ENCODE measurements at places on chromosomes 4 and X.

DNA sequence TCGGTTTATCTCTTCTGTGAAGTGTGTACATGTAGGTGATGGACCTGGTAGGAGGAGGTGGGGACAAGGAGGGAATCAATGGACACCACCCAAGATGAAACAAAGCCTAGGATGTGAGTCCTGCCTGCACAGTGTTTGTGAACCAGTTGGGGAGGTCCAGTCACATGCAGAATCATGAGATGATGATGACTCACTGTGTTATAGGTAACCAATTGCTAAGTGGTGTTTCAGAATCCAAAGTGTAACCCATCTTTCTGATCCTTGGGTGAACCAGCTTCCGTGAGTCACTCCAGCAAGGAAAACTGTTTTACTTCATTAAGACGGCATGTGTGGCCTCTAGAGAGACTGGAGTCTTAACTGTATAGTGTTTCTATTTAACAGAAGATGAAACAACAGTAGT is 57.9 kb upstream of the HPF1 start:
- DNase-seq, result no peak

DNA sequence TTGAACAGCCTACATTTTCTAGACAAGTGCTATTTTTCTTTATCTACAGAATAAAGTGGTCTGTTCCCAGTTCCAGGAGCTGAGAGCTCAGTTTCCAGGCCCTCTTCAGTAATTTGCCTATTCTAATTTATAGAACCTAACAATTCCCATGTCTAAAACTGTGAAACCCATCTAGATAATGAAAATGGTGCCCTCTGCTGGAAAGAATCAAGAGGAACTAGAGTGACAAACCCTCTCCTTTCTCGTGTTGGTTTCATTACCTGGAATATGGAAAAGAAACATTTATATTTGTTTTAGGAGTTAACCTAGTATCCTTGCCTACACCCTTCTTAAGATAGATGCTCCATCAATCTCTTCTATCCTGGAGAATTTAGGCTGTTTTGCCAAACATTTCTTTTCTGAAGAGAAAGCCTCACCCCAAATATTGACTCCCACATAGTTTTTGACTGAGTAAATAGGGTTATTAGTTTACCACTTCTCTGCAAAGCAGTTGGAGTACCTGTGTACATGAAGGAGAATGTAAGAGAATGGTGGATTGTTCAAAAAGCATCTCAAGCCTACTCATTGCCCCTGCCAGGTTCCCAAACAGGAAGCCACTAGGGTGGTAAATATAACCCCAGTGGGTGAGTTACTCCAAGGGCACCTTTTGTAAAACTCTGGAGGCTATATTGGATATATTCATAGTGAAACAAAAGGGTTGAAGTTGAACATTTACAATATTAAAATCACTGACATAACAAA is 121.6 kb downstream of the RASL11B start:
- DNase-seq, result peak; percentile 22

- no peak for DNase-seq
These were observed 39.5 kb downstream of the TMEM154 start for GRCh38 chr4:152640058-152640921.

- DNase-seq, result no peak
These were observed 33.1 kb upstream of the EDNRA start for GRCh38 chr4:147447786-147448185.

- DNase-seq, result no peak
These were observed 159.6 kb upstream of the RBPJ start for GRCh38 chr4:26161030-26161824.

DNA sequence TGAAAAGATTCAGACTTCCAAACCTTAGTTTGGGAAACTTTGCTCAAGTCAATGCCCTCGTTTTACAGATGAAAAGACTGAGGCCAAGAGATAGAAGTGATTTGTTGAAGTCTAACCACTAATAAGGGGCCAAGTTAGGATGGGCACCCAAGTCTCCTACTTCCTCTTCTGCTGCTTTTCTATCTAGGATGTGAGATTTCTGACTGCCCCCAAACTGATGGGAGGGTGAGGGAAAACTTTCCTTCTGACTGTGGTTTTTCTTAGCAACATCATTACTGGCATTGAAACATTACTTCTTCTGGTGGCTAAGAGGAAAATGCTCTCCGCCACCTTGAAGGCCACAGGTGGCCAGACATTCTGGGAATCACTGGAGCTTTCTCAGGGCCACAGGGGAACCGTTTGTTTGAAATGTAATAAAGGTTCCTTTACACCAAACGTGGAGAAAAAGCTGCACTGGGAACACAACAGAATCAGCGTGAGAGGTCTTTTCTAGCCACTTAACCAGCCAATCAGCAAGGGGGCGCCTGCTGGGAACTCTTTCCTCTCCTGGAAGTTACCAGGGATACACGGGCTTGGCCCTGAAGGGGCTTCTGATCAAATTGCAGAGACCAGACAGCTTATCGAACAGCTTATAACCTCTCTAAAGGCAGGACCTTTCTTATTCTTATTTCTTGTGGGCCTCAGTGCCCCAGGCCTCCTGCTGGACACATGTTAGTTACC is 115.9 kb upstream of the TEX13D start:
- no peak for DNase-seq

- DNase-seq, result no peak
These were observed 40.6 kb upstream of the SORCS2 start for GRCh38 chr4:7151668-7152227.

GRCh38 chrX:35166023-35166422 is 223.4 kb downstream of the FAM47B start:
- no peak for DNase-seq

DNA sequence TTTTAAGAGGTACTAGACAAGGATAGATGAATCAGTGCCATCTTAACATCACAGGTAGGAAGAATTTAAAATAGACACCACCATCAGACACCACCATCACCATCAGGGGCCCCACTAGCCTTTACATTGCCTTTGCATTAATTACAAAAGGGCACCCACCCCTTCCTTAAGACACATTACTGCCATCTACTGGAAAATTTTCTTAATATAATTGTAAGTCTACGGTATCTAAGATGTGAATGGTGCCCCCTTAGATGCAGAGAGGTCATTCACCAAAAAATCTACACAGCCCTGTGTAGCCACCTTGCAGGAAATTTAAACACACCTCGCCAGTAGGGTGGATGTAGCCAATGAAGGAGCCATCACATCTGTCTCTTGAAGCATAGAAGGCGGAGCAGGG is 184.1 kb downstream of the MID1IP1 start:
- DNase-seq, result no peak

- no peak for DNase-seq
These were observed 48.6 kb upstream of the RASSF6 start for GRCh38 chr4:73668782-73669201.

DNA sequence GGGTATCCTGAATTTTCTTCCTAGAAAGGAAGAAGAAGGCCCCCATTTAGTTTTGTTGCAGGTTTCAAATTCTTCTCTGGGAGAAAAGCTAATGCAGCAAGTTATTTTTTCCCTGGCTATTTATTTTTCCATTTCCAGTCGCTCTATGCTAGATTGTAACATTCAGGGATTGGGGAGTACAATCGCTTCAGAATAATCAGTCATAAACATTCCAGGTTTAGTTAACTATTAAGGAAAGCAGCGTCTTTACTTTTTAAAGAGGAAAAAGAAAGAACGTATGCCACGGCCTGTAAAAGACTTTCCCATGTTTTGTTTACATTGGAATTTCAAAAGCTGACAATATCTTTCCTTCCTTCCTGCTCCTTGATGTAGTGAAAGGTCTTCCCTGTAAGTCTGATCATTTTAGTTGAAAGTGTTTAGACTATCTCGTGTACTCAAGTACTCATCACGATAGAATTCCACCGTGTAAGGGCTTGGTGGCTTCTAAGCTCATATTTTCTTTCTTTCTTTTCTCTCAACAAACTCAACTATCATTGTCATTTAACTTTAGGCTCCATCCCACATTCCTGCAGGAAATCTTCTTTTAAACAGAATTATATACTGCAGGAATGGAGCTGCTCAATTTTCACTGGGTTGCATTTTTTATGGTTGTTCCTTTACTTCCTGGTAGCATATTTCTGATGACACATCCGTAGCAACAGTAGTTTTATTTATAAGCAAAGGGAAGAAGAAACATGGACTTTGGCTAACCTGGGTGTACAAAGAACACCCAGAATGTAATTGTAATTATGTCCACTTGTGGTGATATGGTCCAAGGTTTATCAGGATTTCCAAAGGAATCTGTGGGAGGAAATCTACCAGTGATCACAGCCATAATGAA is 213.1 kb upstream of the FAT1 start:
- no peak for DNase-seq

DNA sequence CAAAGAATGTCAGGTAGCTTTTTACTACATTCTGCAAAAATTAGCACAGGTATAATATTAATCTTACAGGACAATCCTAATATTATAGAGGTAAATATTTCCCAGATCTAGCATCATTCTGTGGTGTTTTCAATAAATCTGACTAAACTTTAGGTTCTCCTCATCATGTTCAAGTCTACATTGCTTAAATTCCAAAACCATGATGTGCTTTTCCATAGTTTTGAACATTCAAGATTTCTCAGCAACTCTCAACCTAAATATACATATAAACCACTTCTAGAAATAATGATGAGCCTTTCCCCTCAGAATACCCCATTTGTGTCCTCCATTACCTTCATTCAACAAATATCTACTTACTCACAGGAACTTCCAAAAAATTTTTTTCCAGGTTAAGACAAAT is 23.1 kb downstream of the EIF4E start:
- DNase-seq, result no peak

DNA sequence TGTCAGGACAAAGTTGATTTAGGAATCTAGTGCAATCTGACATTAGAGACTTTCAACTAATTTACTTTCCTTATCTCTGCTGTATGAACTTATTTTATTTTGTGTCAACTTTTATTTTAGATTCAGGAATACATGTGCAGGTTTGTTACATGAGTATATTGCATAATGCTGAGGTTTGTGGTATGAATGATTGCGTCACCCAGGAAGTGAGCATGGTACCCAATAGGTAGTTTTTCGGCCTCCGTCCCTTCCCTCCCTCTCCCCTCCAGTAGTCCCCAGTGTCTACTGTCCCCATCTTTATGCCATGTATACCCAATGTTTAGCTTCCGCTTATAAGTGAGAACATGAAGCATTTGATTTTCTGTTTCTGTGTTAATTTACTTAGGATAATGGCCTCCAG is 68.7 kb upstream of the TEX13D start:
- DNase-seq, result no peak

GRCh38 chr4:108370291-108371141 is 201.8 kb upstream of the LEF1 start:
- no peak for DNase-seq

DNA sequence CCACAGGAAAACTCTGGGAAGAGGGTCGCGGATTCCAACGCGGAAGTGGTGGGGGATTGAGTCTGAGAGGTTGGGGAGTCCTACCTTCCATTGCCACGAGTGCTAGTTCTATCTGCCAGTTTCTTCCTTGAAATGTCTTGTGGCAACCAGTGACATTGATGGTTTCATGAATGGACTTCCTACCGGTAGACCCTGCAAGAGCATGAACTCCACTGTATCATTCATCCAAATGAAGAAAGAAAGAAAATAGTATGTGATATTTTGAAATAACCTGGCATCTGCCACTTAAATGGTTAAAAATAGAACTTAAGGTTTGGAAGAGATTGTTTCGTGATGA is 1.1 kb upstream of the SLC10A7 start:
- DNase-seq, result no peak

DNA sequence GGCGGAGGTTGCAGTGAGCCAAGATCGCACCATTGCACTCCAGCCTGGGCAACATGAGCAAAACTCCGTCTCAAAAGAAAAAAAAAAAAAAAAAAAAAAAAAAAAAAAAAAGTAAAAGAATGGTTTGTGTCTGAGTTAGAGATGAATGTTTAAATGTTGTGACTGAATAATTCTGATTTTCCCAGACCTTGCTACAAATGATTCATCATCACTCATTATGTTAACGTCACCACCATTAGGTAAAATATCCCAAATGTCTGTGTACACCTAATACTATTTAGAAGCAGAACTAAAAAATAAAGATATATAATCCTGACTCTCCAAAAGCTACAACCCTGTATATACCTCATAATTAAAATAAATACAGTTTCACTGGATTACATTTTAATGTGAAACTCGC is 70.8 kb downstream of the HHIP start:
- DNase-seq, result no peak

- DNase-seq, result peak; percentile 83
These were observed at the start of the genes NDUFA1 and RNF113A for GRCh38 chrX:119871599-119872395. TSS of gene NDUFA1 (plus strand) at chrX:119871832. CDS start at chrX:119871912, 80 bp downstream. TSS of gene RNF113A (minus strand) at chrX:119871733. CDS start at chrX:119871613, 120 bp downstream.

DNA sequence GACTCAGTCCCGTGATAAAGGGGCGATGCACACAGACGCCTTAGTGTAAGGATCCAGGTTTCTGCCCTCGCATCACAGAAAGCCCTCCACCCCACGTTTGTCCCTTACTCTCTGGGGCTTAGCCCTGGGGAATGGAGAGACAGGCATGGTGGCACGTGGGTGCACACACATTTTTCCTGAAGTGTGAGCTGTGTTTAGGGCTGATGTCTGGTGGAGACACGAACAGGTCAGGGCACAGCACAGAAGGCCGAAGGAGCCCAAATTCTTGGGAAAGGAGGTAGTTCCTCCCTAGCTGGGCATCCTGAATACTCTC is 84.3 kb upstream of the DHRSX start:
- no peak for DNase-seq

GRCh38 chrX:150200820-150201287 is 162.3 kb upstream of the MAMLD1 start:
- DNase-seq, result no peak

- no peak for DNase-seq
These were observed 294.3 kb downstream of the GUCY2F start for GRCh38 chrX:109187473-109188168.

- DNase-seq, result no peak
These were observed 73.7 kb upstream of the STIM2 start for GRCh38 chr4:26786916-26787315.

DNA sequence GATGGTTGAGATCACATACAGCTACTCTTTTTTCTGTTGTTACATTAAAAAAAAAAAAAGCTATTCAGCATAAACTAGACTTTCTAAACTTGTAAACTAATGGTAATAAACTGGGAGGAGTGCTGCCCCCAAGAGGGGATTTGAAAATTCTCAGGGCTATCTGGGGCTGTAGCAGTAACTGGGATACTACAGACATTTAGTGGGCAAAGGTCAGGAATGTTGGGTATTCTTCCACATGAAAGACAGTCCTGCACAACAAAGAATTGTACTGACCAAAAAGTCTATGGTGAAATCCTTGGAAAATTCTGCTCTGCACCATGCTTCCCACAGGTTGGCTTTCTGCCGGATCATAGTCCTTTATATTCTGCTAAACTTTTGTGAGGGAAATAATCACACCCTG is 232.6 kb upstream of the BOD1L1 start:
- peak; percentile 6 for DNase-seq

- DNase-seq, result no peak
These were observed 6.1 kb downstream of the TACC3 start for GRCh38 chr4:1727117-1728031.

GRCh38 chr4:76381986-76382385 is 39.0 kb downstream of the CCDC158 start:
- no peak for DNase-seq

GRCh38 chr4:8188085-8188484 is 11.0 kb upstream of the SH3TC1 start:
- DNase-seq, result no peak

GRCh38 chr4:22932326-22932725 is 239.6 kb downstream of the GBA3 start:
- no peak for DNase-seq

GRCh38 chr4:7585768-7586167 is 151.0 kb upstream of the PSAPL1 start:
- DNase-seq, result no peak

GRCh38 chr4:28557755-28558154 is 1697.1 kb downstream of the STIM2 start:
- DNase-seq, result no peak

- DNase-seq, result no peak
These were observed 26.5 kb downstream of the HMX1 start for GRCh38 chr4:8844976-8845690.
